ENCODE measurements at places on chromosomes 4 and X. TPM values are rescaled to one million over a fixed set of nuclear protein-coding genes. Genes with fewer than 3 reads are reported as not detected.

DNA sequence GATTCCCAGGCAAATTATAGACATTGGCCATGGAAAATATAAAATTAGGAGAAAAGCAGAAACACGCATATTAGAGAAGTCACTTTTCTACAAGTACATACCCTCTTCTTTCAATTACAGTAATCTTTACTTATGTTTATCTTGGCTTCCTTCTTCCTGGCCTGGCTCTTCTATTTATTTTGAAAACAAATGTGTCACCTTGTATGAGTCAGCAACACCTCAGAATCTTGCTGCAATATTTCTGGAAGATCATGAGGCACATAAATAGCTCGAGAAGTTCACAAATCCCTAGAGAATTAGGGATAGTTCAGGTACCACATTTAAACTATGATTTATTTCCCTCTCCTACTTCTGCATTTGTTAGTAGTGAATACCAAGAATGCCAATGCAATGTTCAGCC, 124.6 kb downstream of the ANOS1 start:
- H3K27me3 ChIP-seq = no peaks in the 10 kb centered on the region
- no peak overlapping the region for H3K4me3 ChIP-seq
- H3K4me1 ChIP-seq = no peaks in the 10 kb centered on the region
- DNase-seq = peak; percentile 52
- no peak overlapping the region for H3K27ac ChIP-seq

DNA sequence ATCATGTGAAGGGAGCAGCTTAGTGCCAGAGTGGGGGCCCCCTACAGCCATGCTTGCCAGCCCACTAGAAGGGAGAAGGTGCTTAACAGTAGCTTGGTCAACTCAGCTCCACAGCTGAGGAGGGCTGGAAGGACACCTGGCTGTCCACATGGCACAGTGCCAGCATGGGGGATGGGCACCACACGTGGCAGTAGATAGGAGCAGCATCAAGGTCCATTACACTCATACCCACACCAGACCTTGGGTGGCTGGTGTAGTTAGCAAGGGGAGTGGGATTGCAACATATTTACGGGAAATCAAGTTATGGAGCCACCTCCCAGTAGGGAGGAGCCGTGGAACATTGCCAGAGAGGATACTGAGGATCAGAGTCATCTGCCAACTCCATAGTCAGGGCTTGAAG, 37.9 kb upstream of the SLC4A4 start:
- no peak for DNase-seq
- no peak overlapping the region for H3K27ac ChIP-seq
- no peaks in the 10 kb centered on the region for H3K27me3 ChIP-seq
- peaks cover 2% of the 10 kb centered on the region for H3K4me1 ChIP-seq

Gene YY2
- total RNA-seq = 1.0 TPM

Gene PCDH19
- 0.26 TPM for total RNA-seq

DNA sequence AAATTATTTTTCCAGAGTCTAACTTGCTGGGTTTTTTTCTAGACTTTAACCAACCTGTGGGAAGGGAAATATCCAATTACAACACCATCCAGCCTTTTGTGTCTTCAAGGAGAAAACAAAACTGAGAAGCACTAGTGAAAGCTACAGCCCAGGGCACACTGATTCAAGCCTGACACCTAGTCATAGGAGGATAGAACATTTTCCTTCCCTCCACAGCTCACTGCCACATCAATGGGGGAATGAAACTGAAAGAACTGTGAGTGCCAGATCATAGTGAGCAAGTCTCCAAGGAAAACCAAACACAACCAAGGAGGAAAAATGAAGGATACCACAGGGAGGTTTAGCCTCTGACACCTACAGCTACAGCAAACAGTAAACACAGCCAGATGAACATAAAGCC, 43.3 kb upstream of the MAGEA8 start:
- no peaks in the 10 kb centered on the region for H3K27me3 ChIP-seq
- H3K4me3 ChIP-seq = no peak overlapping the region
- DNase-seq = no peak
- no peaks in the 10 kb centered on the region for H3K4me1 ChIP-seq
- H3K36me3 ChIP-seq = no peaks in the 10 kb centered on the region

Gene EREG
- total RNA-seq = 9.9 TPM

GRCh38 chr4:177047070-177047850, 254.5 kb upstream of the VEGFC start:
- no peaks in the 10 kb centered on the region for H3K27me3 ChIP-seq
- no peak overlapping the region for H3K27ac ChIP-seq
- DNase-seq = peak; percentile 87
- H3K36me3 ChIP-seq = no peaks in the 10 kb centered on the region
- no peak overlapping the region for H3K4me3 ChIP-seq
- H3K4me1 ChIP-seq = no peaks in the 10 kb centered on the region

DNA sequence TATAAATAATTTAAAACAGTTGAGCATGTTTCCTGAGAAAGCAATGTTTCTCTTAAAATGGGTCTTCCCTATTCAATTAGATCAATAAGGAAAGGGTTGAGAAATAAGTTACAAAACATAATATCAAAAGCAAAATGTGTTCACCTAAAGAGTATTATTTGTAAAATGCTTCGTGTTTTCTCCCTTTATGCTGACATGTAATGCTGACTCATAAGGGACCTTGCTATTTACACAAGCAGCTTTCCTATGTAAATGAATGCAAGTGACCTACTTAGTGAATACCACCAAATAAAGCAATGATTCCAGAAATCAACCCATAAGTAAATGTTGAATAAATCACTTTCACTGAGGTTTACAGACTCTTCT, 91.5 kb downstream of the ELOVL6 start:
- DNase-seq = peak; percentile 81
- H3K27me3 ChIP-seq = no peaks in the 10 kb centered on the region
- H3K36me3 ChIP-seq = no peaks in the 10 kb centered on the region
- no peak overlapping the region for H3K27ac ChIP-seq

DNA sequence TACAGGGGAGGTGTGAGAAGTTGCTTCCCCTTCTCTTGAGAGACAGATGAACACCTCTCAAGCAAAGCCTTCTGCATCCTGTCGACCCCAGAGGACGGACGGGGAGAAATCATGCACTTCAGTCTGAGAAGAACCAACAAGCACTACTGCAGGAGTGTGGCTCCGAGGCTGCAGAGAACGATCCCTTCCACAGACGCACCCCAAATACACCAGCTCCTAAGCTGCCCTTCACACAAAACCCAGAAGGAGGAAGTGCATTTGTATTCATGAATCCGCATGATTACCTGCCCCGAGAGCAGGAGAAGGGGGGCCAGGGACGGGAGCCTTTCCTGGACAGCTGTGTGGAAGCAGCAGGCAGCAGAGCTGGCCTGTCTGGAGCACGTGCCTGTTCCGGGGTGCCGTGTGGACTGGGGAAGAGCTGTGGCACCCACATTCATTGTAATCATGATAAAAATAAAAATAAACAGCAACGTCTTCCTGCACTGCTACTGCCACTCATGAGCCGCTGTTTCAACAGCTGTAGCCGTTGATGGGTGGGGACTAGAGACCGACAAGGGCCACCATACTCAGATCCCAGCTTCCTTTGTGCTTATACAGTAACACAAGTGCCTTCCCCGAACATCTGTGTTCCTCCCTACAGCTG, 42.9 kb downstream of the ACSL1 start:
- H3K4me1 ChIP-seq = no peaks in the 10 kb centered on the region
- H3K27ac ChIP-seq = no peak overlapping the region
- no peak overlapping the region for H3K4me3 ChIP-seq
- H3K27me3 ChIP-seq = no peaks in the 10 kb centered on the region
- no peak for DNase-seq
